NCI-H1092 (cell line): ENCODE measurements at places on chromosomes 12 and 14.
A peak's percentile ranks its signal among the peaks of the same experiment; 100 is the strongest.

- DNase-seq = no peak
These were observed 131.1 kb downstream of the ETV6 start for GRCh38 chr12:11780521-11781101.

- no peak for DNase-seq
These were observed 1.2 kb downstream of the PTPRO start for GRCh38 chr12:15323480-15323879.

DNA sequence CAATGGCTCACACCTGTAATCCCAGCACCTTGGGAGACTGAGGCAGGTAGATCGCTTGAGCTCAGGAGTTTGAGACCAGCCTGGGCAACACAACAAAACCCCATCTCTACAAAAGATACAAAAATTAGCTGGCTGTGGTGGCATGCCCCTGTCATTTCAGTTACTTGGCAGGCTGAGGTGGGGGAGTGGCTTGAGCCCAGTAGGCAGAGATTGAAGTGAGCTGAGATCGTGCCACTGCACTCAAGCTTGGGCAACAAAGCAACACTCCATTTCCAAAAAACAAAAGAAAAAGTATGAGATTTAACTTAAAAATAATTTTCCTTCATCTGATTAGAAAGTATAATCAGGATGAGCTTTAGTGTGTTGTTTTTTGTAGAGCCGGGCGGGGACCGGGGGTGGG is 47.9 kb upstream of the BCAT1 start:
- no peak for DNase-seq

GRCh38 chr14:52077256-52077979 is 8.6 kb upstream of the NID2 start:
- no peak for DNase-seq

GRCh38 chr12:129903956-129904829 is at the start of gene TMEM132D:
Gene TMEM132D (minus strand): TSS chr12:129904025.
- DNase-seq = no peak

GRCh38 chr12:43988838-43989560 is 153.1 kb downstream of the TMEM117 start:
- DNase-seq = no peak

DNA sequence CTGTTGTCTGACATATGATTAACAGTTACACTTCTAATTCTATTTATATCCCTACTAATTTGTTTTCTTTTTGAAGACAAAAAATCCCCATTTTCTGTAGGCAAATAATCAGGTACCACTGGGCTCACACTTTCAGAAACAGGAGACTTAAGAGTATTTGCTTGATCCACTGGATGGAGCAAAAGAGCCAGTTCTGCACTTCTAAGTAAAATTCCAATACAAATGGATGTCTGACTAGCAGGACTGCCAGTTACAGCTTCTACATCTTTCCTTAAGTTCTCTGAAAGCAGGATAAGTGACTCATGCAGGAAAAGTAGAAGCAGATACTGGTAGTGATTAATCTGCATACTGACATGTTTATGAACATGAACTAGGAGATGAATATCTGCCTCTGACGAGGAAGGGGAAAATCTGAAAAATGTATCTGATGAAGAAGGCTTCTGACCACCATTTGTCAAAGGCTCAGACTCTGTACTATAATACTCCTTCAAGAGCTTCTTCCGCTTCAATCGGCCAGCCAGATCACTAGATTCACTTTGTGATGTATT is 73.8 kb upstream of the ANKS1B start:
- no peak for DNase-seq

GRCh38 chr14:91383439-91383838 is 34.2 kb downstream of the CCDC88C start:
- no peak for DNase-seq

GRCh38 chr12:83121897-83122622 is 435.4 kb downstream of the TMTC2 start:
- no peak for DNase-seq

- DNase-seq = no peak
These were observed 70.0 kb upstream of the BICD1 start for GRCh38 chr12:32036477-32037263.

GRCh38 chr14:91872011-91872501 is 4.7 kb upstream of the TC2N start:
- DNase-seq = no peak

DNA sequence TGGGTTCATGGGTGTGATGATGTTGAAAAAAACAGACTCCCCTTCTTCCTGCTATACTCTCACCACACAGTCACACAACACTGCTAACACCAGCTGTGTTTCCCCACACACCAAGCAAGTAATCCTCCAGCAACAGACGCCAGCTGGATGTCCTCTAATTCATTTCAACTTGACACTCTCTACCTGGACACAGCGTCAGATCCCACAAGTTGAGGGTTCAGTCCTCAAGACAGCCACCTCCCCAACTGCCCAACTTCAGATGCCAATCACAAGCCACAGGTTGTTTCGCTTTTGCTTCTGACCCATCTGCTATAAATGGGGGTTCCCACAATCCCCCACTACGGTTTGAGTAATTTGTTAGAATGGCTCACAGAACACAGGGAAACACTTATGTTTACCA is 49.3 kb downstream of the TMEM30B start:
- DNase-seq = no peak

DNA sequence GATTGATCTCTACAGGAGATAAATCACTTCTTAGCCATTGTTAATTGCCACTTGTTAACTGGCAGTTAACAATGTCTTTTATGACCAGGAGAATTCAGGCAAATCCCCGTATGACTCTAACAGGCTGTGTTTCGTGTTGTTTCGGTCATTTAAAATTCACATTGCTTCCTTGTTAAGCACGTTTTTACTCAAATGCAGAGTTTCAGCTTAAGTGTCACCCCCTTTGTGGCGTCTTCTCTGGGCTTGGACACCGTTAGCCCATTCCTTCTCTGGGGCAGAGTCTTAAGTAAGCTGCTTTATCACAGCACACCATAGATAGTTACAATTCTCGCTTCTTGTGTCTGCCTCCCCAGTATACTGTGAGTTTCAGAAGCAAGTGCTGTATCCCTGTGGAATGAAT is 205.4 kb downstream of the EPS8 start:
- no peak for DNase-seq

DNA sequence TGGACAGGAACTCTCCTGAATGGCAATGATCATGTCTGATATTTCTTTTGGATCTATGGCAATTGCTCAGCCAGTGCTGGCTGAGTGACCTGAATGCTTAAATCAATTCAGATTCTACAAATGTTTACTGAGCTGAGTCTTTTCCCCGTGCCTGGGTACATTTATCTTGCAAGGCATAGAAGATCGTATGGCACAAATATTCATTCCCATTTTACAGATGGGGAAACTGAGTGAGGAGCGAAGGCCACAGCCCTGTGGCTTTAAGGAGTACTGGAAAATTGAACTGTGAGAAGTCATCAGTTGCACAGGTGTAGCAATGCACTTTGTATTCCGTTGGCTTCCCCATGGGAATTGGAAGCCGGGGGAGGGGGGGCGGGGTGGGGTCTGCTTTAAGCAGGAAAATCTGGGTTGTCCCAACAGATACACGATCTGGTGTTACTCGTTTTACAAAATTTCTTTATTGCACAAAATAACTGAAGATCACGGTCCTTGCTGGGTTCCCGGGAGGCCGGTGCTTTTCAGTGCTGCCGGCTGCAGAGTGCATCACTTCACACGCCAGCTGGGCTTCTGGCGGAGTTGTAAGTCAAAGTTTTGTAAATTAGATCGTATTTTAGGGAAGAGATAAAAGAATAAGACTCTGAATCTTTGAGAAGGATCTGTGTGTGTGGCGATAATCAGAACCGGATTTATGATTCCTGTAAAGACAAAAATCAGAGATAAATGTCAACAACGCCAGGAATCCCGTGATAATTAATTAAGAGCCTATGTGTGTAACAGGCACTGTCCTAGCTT is 75.0 kb upstream of the MAP1LC3B2 start:
- DNase-seq = no peak

DNA sequence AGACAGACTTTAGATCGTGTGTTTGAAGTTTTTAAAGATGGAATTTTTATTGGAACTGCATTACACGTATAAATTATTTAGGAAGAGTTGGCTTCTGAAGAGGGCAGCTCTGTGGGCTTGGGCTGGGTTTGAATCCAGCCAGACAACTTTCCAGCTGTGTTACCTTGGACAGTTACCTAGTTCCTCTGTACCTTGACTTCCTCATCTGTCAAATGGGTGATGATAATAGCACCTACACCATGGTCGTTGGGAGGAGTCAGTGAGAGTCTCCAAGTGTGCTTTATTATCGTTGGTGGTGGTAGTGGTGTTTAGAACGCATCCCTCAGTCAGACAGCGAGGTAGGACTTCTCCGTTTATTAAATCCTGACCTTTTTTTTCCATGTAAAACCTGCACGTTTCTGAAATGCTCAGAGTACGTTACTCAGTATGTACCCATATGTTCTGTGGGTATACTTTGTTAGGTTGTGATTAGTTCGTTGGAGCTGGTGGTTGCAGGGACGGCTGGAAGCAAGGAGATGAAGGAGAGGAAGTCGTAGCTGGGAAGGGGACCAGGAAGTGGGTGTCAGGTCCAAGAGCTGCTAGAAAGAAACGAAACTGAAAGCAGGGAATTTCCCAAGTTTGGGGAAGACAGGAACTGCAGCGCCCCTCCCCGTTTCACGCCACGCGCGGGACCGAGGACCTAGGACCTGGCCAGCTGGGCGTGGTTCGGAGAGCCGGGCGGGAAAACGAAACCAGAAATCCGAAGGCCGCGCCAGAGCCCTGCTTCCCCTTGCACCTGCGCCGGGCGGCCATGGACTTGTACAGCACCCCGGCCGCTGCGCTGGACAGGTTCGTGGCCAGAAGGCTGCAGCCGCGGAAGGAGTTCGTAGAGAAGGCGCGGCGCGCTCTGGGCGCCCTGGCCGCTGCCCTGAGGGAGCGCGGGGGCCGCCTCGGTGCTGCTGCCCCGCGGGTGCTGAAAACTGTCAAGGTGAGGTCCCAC is at the start of gene OAS3:
TSS of gene OAS3 (plus strand) at position 734 of the 979 bp plus-strand sequence. CDS start at position 791, 57 bp downstream.
- DNase-seq = peak; percentile 54

GRCh38 chr14:79482825-79483224 is 728.5 kb downstream of the DIO2 start:
- no peak for DNase-seq

- DNase-seq = no peak
These were observed 227.5 kb upstream of the ABCD2 start for GRCh38 chr12:39846971-39847650.

- no peak for DNase-seq
These were observed 11.2 kb downstream of the ACVR1B start for GRCh38 chr12:51962737-51963136.

GRCh38 chr12:116813271-116814041 is 67.8 kb downstream of the HRK start:
- no peak for DNase-seq

DNA sequence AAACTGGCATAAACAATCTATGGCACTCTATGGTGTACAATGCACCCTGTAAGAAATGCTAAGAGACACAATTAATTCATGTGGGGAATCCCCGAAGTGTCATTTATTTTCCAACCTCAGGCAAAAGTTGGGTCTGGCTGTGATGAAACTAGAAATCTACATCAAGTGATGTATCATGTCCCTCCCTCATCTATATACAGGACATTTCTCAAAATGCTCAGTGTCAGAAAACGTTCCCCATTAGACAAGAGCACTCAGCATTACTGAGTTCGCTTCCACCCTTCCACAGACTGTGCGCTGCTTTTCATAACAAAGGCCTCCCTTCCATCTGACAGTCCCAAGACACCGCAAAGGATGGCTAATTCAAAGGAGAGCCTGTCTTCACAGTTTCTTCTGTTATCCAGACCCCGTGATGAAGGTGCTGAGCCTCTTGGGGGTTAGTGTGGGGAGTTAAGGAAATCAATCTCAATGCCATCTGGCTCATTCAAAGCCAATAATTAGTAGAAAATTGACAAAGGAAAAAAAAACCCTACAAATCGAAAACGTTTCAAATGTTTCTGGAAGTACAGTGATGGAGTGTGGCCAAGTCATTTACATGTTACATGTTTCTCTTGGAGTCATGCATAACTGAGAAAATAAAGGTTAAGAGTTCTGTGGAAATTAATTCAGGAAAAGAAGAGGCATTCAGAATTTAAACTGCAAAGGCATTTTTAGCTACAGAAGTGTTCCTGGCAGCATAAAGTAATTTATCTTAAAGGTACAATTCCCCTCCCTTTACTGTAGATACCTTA is 7.5 kb downstream of the CCDC88C start:
- DNase-seq = no peak

DNA sequence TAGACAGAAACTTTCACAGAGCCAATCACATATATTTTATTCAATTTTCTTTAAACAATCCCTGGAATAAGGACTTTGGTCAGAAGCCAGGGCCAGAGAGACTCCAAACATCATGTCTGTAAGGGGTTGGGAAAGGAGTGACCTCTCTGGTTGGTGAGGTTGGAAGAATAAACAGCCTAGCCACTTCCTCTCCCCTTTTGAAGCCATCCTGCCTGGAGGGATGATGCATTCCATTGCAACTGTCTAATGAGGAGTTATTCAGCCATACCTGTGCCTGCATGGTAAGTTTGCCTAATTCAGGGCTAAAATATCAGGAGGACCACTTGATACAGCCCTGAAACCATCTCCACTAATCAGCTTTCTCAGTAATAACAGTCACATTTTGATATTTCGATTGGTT is 299.8 kb downstream of the KCNH5 start:
- DNase-seq = no peak

DNA sequence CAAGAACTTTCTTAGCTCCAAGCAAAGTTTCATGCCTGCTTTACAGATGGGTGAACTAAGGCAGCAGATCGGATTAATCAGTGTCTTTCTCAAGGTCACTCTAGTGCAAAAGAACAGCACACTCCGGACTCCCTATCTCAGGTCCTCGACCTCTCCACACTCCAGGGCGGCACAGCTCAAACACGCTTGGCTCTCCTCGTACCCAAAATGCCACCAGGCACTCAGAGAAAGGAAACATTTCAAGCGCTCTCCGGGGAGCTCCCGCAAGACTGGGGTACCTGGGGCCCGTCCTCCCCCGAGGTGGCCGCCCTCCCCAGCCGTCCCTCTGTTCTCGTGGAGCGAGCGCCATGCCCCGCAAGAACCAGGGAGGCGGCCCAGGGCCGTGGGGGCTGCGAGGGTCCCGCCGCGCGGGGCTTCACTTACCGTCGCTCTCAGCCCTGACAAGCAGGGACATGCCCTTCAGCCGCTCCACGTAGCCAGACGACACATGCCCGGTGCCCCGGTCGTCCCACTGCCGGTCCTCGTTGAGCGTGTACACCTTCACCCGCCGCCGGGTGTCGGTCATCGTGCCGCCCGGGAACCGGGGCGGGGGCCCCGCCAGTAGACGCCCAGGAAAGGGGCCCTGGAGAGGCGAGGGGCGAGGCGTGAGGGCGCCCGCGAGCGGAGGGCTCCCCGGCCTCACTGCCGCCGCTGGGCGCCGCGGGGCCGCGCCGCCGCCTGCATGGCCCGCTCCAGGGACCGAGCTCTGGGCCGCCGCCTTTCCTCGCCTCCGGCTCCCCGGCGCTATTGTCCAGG is 830 bp downstream of the PPP4R3A start:
- no peak for DNase-seq

DNA sequence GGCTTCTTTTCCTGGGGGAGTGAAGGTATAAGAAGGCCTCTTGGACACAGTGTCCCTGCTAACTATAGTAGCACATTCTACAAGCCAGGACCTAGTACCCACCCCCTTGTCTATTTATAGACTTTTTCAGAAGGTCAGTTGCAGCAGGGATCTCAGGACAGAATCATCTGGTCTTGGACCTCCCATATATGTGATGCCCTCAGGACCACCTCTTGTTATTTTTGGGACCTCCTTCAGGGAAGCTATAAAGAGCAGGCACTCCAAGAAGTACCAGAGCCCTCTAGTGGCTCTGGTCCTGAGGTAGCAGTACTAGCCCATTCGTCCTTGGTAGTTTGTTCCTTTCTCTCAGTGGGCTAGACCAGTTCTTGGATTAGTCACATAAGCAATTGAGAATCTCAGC is 4.3 kb downstream of the COQ10A start:
- DNase-seq = no peak
